ENCODE measurements at places on chromosomes 2 and 18.
A peak's percentile ranks its signal among the peaks of the same experiment; 100 is the strongest.

DNA sequence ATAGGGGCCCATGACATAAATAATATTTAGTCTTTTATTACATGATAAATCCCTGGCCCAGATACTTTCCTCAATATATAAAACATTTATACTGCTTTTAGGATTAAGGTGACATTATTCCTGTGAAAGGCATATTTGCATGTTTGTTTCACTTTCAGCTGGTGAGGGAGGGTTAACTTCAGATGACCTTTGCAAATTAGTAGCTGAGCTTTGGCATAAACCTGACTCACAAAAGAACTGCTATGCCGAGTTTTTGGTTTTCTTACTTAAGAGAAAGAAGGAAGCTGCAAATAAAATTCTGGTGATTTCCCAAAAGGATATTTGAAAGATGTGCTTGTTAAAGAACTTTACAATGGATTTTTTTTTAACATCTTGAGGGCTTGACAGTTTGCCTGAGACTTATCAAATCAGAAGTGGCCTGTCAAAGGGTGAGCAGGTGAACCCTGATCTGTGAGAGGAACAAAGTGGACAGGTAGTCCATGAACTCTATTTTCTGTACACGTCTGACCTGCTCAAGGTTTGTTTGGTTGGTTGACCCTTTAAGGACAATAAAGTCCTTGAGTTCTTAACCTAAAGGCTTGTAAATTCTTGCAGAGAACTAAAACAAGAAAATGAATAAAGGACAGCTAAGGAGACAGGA, 93.5 kb downstream of the FAM124B start:
- no peak for DNase-seq

DNA sequence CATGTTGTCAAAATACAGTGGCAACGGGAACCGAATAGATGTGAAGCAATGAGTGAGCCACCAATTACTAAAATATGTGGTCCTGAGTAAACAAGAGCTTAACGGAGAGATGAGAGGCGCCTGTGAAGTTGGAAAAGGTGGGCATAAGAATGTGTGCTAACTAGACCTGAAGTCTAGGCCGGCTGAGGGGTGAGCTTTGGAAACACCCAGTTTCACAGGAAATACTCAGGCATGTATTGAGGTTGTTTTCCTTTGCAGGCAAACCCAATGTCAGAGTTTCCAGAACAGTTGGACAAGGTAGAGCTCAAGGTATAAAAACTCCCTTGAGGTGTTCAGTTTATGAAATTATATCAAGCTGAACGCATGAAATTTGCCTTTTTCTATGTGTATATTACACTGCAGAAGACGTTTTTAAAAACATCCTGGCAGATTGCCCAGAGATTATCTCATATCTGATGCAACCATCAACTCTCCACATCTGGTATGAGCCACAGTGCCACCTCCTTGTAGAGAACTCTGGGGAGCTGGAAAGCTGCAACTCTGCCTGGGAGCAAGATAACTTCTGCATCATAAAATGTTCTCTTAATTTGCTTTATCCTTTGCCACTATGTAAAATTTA, 3.9 kb upstream of the WDSUB1 start:
- no peak for DNase-seq

DNA sequence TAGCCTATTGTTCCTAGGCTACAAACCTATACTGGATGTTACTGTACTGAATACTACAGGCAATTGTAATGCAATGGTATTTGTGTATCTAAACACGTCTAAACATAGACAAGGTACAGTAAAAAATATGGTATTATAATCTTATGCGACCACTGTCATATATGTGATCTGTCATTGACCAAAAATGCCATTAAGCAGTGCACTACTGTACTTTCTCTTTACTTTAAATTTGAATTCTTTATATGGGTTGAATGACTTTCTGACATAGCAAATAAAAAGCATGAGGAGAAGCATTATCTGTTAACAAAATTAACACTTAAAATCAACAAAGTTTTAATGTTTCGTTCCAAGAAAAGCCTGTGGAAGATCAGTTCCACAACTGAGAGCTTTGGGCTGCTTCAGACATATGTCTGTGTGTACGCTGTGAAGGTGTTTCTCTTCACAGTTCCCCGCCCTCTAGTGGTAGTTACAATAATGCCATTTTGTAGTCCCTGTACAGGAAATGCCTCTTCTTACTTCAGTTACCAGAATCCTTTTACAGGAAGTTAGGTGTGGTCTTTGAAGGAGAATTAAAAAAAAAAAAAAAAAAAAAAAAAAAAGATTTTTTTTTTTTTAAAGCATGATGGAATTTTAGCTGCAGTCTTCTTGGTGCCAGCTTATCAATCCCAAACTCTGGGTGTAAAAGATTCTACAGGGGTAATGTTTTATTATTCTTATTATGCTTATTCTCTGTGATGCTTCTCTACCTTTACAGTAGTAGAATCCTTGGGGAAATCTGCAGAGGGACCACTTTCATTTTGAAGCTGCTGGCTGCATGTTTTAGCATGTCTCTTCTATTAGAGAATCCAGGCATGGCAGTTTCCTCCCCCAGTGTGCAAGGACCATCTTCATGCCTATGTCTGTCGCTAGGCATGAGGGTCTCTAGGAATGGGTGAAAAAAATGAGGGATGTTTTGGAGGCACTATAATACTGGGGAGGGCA, 54.5 kb downstream of the SCN2A start:
- DNase-seq, result peak; percentile 19

DNA sequence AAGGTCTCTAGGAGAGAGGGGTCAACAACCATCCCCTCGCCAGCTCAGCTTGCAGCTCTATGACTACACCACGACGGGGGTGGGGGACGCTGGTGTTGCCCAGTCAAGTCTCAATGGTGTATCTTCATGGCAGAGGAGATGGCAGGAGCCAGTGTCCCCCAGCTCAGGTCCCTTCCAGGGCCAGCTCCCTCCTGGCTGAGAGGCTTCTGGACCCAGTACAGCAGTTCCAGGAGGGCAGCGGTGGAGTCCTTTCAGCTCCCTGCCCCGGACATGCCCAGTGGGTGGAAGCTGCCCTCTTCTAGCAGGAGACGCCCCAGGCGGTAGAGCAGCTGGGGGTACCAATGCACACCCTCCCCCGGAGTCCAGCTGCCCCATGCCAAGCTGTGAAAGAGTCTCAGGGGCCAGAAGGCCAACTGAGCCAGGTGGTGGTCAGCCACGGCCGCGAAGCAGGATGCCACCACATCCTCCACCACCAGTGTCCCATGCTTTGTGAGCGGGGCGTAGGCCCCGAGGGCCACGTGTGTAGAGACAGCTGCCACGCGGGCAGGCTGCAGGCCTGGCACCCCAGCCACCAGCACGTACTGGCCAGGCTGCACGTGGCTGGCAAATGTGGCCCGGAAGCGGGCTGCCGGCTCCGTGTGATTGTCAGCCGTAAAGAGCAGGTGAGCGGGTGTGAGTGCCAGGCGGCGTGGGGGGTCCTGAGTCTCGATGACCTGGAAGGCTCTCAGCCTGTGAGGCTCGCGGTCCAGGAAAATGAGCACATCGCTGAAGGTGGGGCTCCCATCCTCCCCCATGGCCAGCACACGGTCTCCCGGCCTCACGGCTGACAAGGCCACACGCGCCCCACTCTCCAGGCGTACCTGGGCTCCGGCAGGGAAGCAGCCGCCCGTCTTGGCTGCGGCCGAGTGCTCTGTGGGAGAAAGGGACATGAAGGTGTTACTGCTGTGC, 5.5 kb downstream of the IHH start:
- DNase-seq, result no peak

DNA sequence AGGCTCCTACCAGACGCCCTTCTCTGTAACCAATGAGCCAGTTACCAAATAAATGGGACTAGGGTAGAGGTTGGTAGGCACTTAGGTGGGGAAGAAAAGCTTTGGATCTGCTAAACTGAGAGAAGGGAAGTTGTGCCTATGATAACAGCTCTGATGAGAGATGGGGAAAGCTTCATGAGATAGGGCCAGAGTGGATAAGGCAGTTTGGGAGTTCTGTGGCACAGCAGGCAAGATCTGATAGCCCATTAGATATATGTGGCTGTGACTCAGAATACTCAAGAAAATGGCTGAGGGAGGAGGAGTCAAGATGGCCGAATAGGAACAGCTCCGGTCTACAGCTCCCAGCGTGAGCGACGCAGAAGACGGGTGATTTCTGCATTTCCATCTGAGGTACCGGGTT, 99.8 kb downstream of the PDE11A start:
- no peak for DNase-seq

GRCh38 chr2:112777036-112777435, 7.3 kb downstream of the IL1A start:
- DNase-seq, result no peak

GRCh38 chr2:66489436-66489835, 54.5 kb downstream of the MEIS1 start:
- DNase-seq, result no peak

- DNase-seq, result no peak
Measured at GRCh38 chr2:8333177-8333831, 348.6 kb upstream of the ID2 start.

DNA sequence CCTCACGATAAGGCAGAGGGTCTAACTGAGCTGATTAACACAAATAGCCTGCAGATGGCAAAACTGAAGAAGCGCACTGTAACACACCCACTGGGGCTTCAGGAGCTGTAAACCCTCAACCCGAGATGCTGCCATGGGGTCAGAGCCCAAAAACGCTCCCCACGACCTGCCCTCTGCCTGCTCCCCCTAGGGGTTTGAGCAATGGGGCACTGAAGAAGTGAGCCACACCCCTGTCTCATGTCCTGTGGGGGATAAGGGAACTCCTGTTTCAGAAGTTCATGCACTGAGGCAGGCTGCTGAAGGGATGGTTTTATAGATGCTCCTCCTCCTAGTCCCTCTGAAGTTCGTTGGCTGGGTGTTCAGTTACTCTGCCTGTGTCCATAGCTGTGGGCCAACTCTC, 105.9 kb upstream of the CELF4 start:
- DNase-seq, result no peak

- DNase-seq, result no peak
Measured at GRCh38 chr2:76642129-76642528, 880.0 kb downstream of the LRRTM4 start.

DNA sequence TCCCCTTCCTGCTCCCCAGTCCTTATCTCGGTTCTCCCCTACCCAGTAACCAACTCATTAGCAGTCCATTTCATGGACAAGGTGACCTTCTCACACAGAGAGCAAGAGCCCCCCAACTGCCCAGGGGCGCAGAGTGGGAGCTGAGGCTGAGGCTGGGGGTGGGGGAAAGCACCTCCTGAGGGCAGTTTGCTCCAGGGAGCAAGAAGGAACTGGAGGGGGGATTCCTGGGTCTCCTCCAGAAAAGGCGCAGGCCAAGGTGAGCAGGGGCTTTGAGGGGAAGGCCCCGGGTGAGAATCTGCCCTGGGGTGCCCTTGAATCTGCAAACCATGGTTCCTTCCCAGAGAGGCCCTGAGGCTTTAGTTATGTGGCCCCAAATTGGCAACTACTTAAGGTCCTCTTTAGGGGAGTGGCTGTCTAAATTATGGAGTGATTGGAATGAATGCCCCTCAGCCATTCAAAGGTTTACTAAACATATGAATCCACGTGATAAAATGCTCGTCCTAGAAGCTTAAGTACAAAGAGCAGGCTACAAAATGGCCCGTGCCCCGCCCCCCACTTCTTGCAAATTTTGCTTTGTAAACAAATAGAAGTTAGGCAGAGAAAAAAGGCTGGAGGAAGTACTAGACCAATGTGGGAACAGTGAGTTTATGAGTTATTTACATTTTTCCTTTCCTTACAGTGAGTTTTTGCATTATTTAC, 123.5 kb upstream of the HS6ST1 start:
- no peak for DNase-seq

- no peak for DNase-seq
Measured at GRCh38 chr2:47401789-47402554, 984 bp upstream of the MSH2 start.

- DNase-seq, result no peak
Measured at GRCh38 chr2:43455731-43456642, 139.9 kb downstream of the THADA start.

GRCh38 chr18:54232485-54233227, 8.2 kb upstream of the MBD2 start:
- no peak for DNase-seq

DNA sequence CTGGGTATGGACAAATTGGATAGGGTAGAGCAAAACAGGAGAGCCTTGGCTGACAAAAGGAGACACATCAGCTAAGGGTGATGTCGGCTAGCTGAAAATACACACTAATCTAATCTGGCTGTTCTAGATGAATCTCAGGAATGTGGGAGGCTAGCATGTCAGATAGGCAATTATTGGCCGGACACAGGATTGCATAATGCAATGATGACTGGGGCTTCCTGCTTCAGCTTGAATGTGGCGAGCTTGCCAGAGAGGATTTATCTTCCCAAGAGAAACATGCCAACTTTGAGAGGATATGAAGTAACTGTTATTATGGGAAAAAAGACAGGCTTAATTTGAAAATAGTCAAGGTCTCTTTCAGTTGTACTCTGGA, 102.4 kb downstream of the TRIB2 start:
- DNase-seq, result no peak

DNA sequence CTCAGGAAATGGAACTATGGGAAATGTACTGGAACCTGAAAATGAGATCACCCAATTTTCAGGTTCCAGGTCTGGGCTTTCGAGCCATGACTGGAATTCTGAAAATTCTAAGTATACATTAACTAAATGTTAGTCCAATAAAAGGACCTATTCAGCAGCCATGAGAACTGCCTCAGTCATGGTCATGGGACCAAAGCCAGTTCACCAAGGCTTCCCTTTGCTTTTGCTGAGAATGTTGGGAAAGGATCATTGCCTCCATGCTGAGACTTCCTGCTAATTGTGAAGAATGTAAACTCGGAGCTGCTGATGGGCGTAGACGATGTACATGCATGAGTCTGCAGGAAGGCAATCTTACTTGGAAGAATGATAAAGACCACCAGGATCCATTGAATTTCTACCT, 624.4 kb upstream of the SOX11 start:
- DNase-seq, result no peak

DNA sequence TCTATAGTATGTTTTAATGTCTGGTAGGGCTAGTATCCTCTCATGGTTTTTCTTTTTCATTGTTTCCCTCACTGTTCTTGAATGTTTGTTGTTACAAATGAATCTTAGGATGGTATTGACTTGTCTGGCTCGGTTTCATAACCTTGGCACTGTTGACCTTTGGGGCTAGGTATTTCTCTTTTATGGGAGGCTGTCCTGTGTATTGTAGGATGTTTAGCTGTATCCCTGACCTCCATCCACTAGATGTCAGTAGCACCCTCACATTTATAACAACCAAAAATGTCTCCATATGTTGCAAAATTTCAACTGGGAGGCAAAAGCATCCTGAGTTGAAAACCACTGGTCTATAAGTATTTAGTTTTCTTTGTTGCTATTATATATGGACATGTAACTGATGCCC, 7.0 kb upstream of the AOX1 start:
- DNase-seq, result no peak

GRCh38 chr2:38262069-38262871, 114.8 kb downstream of the ATL2 start:
- DNase-seq, result peak; percentile 44

GRCh38 chr2:154688373-154688772, 10.1 kb upstream of the KCNJ3 start:
- no peak for DNase-seq

- DNase-seq, result no peak
Measured at GRCh38 chr2:192307530-192307929, 112.8 kb upstream of the TMEFF2 start.
